Mesothelial cell of epicardium (in vitro differentiated cells): ENCODE measurements at places on chromosomes 7 and 10.

DNA sequence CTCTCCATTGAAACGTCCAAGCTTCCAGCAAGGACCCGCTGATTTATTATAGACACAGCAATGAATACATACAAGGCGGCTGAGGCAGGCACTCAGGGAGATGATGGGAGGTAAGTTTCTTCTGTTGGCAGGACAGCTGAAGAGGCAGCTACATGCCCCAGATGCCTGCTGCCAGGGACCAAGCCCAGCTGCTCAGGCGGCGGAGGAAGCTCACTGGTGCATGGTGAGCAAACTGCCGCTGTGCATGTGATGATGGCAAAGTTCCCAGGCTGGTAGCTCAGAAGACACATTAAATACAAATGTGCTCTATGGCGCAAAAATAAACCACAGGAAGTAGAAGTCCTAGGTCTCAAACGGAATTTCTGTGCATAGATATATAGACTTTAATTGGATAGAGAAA is 2.3 kb downstream of the DNTT start:
- no peak for DNase-seq

- no peak for DNase-seq
Measured at GRCh38 chr7:77531038-77531437, 6.1 kb upstream of the PTPN12 start.

- DNase-seq = no peak
Measured at GRCh38 chr7:24896031-24896501, 83.9 kb downstream of the OSBPL3 start.

DNA sequence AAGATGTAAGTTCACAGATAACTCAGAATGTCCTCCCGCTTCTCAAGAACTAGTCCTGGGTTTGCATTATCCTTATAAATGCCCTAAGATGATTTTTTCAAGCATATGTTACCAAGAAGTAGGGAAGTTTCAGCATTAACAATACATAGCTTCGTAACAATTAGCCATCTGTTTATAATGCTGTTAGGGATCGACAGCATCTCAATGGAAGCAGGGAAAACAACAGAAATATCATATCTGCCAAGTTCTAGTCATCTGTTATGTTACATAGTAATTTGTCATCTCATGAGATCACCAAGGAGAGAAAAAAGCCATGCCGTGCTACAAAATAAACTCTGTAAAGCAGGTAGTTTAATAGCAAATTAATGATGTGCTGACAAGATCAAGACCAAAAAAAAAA is 731.5 kb upstream of the C7orf33 start:
- DNase-seq = no peak

DNA sequence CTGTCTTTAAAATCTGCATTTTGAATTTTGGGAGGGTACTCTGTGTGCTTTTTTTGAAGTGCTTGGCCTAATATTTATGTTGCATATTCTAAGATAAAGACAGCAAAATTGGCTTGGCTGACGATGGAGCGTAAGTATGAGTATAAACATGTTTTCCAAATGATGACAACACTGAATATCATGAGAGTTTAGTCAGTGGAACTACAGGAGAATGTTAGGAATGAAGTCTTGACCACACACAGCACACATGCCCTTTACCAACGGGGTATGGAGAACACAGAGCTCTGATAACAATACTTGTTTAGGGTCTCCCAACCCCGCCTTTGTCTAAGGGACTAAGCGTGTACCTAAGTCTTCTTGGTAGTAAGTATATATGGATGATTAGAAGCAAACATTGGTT is 253.9 kb upstream of the FZD8 start:
- no peak for DNase-seq

- DNase-seq = peak; percentile 56
Measured at GRCh38 chr10:80662429-80663261, 124.9 kb downstream of the SH2D4B start.

- DNase-seq = no peak
Measured at GRCh38 chr7:117623606-117624005, 143.8 kb downstream of the CFTR start.

DNA sequence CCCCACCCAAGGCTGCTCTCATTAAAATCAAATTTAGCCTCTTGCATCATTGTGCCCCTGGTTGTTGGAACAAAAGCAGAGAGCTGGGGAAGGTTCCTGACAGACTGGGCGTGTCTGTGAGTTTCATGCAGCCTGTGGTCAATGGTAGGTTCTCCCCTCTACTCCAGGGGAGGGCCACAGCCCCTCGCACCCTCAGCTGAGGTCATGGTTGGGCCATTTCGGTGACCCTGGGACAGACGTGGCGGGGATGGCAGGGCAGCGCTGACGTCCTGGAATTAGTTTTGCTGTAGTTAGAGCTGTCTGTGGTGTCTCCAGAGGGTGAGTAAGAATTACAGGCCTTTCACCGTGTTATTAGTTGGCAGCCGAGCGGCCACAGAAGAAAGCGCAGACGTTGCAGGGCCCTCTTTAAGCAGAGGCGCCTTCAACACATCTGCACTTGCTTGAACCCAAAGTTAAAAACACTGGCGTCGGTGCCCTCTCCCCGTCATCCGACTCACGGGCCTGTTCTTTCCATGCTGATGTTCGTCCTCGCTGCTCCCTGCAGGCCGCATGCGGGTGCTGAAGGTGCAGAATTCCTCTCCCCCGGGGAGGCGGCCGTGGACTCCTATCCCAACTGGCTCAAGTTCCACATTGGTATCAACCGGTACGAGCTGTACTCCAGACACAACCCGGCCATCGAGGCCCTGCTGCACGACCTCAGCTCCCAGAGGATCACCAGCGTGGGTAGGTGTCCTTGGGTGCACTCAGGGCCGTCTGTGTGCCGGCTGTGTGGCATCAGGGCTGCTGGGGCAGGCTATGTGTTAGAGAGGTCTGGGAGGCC is 2.8 kb downstream of the FAM20C start:
- no peak for DNase-seq

- DNase-seq = no peak
Measured at GRCh38 chr10:97039538-97040247, 146.1 kb downstream of the SLIT1 start.

DNA sequence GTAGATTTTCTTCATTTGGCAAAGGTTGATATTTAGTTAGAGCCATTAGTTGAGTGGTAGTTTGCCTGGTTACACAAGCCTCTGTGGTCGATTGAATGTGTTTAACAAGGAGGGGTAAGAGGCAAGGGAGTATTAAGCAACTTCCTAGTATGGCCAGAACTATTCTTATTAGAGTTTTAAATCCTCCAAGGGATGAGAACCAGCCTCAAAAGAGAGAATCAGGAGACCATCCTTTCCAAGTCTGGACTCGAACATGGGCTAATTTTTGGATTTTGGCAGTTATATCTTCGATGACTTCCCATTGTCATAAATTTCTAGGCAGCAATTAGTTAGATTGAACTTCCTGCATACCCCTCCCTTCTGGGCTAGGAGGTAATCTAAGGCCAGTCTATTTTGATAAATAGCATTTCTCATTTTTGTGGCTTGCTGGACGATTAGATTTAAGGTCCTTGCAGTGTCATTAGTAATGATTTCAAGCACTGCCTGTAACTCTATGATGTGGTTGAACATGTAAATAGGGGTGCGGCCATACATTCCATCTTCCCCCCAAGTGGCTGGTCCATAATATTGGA is 219.5 kb upstream of the KCND2 start:
- DNase-seq = no peak
